ENCODE measurements at places on chromosomes 5 and 9. TPM values are rescaled to one million over a fixed set of nuclear protein-coding genes. Genes with fewer than 3 reads are reported as not detected.

DNA sequence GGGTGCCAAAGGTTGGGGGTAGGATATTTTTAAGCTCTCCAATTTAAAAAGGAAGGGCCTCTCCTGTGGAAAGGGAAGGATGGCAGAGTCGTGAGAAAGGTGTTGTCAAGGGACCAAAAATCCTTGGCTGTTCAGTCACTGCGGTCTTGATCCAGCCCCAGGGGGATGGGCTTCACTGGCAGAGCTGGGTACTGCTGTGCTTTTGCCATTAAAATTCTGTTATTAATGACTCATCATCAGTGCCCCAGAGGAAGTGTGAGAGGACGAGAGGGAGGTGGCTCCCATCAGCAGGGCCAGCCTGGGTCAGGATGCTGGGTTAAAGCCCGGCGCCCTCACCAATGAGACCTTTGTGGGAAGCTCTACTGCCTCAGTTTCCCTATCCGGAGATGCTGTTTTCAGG is 16.7 kb downstream of the PCDH12 start:
- peaks cover 19% of the 10 kb centered on the region for H3K4me1 ChIP-seq
- no peaks in the 10 kb centered on the region for H3K27me3 ChIP-seq
- DNase-seq, result no peak

SLC2A8 gene
- 32.0 TPM for total RNA-seq

- no peaks in the 10 kb centered on the region for H3K27me3 ChIP-seq
- DNase-seq, result no peak
- no peak overlapping the region for H3K4me3 ChIP-seq
- H3K4me1 ChIP-seq, result no peaks in the 10 kb centered on the region
- H3K27ac ChIP-seq, result no peak overlapping the region
Observed at GRCh38 chr5:93636837-93637236, 53.8 kb downstream of the NR2F1 start.

DNA sequence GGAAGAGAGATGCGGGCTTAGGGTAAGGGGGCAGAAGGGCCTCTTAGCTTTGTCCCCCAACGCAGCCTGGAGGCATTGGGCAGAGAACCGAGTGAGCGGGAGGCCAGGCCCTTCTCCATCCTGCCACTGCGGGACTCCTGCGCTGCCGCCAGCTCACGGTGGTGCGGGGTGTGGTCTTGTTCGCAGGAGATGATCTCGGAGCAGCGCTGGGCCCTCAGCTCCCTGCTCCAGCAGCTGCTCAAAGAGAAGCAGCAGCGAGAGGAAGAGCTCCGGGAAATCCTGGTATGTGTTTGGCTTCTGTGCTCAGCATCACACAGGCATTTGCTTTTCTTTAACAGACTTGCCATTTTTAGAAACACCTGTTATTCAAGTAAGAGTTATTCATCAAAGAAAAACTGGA is 41.3 kb downstream of the LRSAM1 start:
- no peak for DNase-seq
- no peak overlapping the region for H3K27ac ChIP-seq
- H3K27me3 ChIP-seq, result no peaks in the 10 kb centered on the region
- no peaks in the 10 kb centered on the region for H3K4me1 ChIP-seq
- peaks cover 100% of the 10 kb centered on the region for H3K36me3 ChIP-seq
- no peak overlapping the region for H3K4me3 ChIP-seq
